NCI-H345 (cell line): ENCODE measurements at places on chromosomes 3 and 15.

- no peak for DNase-seq
Observed at GRCh38 chr15:86213420-86213819, 133.7 kb downstream of the AGBL1 start.

GRCh38 chr3:124851136-124851535, 36.0 kb downstream of the ITGB5 start:
- DNase-seq, result no peak

GRCh38 chr15:89486726-89487050, 9.7 kb downstream of the RHCG start:
- DNase-seq, result no peak

GRCh38 chr3:194773771-194774455, 88.2 kb downstream of the FAM43A start:
- peak; percentile 43 for DNase-seq

- DNase-seq, result no peak
Observed at GRCh38 chr3:117746066-117746465, 1036.5 kb downstream of the TUSC7 start.

DNA sequence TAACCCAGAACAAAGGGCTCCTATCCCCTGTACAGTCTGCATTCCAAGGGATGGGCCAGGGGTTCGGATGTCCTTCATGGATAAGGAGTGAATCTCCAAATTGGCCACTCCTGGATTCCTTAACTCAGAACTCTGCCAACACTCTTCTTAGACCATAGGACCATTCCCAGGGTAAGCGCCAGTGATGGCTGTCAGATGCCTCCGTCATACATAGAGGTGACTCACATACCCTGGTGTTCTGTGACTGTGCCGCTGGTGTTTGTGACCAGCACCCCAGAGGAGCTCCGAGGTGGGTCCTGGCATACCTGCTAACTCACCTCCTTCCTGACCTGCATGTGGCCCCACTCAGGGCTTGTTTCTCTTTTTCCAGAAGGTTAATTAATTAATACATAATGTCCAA, 134.7 kb downstream of the KLF13 start:
- DNase-seq, result no peak

- DNase-seq, result no peak
Observed at GRCh38 chr3:177495566-177495965, 298.3 kb upstream of the TBL1XR1 start.

DNA sequence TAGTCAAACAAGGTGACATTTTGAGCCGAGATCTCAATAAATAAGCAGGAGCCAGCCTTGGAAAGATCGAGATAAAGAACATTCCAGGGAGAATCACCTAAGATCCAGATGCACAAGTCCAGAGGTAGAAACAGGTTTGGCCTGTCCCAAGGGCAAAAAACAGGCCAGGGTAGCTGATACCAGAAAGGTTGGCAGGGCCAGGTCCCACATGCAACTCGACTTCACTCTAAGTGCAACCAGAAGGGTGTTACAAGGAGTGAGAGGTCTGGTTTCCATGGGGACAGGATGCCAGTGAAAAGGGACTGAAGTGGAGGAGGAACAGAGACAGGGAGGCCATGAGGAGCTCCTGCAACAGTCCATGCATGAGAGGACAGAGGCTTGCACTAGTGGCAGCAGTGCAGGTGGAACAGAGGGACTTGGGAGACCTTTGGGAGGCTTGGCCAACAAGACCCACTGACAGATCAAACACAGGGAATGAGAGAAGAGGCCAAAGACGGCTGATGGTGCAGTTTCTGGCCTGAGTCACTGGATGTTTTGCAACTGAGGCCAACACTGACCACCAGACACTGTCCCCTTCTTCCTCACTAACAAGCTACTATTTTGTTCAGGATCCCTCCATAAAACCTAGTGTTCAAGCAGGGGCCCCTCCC, 5.2 kb downstream of the TPRA1 start:
- DNase-seq, result no peak

- DNase-seq, result no peak
Observed at GRCh38 chr3:12875857-12876836, 34.8 kb upstream of the RPL32 start.

DNA sequence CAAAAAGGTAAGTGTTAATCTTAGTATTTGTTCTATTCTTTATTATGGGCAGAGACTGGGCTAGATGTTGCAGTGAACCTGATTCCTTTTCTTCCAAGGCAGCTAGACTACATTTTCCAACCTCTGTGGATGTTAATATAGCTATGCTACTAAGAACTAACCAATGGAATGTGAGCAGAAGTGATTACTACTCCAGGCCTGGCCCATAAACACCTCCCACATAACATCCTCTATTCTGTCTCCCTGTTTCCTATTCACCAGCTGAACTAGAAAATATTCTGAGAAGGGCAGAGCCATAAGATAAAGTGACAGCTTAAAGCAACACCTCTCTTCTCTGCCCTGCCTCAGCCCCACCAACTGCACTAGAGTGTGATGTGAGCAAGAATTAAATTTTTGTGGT, 29.4 kb downstream of the CD200R1L start:
- no peak for DNase-seq

DNA sequence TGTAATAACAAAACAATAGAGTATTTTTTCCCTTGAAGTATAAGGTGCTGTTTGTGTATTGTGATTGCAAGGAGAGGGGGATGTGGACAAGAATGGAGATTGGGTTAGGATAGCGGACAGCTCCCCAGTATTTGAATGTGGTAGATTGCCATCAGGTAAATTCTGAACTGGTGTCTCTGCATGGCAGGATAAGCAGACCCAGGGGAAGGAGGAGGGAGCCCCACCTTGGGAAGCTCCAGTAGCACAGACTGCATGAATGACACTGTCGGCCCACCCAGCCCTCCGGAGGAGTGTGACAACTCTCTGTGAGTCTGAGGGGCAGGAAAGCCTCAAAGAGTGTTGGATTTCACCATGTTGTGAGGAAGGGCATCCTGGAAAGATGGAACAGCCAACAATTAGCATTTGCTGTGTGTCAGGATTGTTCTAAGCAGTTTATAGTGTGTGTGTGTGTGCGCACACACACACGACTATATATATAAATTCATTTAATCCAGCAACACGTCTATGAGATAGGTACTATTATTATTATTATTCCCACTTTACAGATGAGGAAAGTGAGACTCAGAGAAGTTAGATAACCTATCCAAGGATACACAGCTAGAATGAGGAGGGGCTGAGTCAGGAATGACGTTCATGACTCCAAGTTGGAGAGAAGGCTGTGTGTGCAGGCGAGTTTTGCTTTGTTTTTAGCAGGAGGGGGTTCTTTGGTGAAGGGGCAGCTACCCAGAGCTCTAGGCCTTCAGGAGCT, 63.4 kb upstream of the LCTL start:
- DNase-seq, result no peak

- peak; percentile 23 for DNase-seq
Observed at GRCh38 chr15:60396958-60397771, 621 bp downstream of the ANXA2 start.

- no peak for DNase-seq
Observed at GRCh38 chr3:161272524-161272923, 51.4 kb downstream of the NMD3 start.

DNA sequence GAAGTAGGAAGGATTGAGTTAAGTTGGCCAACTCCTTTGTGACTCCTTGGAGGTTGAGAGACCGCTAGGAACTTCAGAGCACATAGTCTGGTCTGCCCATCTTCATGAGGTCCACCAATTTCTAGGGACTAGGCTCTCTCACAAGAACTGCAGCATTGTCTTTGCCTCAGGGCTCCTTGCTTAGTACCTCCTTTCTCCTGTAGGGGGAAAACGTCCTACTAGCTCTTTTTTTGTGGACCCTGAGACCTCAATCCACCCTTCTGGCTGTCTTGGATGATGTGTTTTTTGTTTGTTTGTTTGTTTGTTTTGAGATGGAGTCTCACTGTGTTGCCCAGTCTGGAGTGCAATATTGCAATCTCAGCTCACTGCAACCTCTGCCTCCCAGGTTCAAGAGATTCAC, 21.6 kb downstream of the REC114 start:
- DNase-seq, result no peak

- no peak for DNase-seq
Observed at GRCh38 chr15:77186594-77187011, 115.7 kb upstream of the TSPAN3 start.

GRCh38 chr3:14344351-14344750, 58.1 kb upstream of the SLC6A6 start:
- no peak for DNase-seq

GRCh38 chr3:12840591-12841148, 695 bp downstream of the RPL32 start:
- DNase-seq, result no peak

DNA sequence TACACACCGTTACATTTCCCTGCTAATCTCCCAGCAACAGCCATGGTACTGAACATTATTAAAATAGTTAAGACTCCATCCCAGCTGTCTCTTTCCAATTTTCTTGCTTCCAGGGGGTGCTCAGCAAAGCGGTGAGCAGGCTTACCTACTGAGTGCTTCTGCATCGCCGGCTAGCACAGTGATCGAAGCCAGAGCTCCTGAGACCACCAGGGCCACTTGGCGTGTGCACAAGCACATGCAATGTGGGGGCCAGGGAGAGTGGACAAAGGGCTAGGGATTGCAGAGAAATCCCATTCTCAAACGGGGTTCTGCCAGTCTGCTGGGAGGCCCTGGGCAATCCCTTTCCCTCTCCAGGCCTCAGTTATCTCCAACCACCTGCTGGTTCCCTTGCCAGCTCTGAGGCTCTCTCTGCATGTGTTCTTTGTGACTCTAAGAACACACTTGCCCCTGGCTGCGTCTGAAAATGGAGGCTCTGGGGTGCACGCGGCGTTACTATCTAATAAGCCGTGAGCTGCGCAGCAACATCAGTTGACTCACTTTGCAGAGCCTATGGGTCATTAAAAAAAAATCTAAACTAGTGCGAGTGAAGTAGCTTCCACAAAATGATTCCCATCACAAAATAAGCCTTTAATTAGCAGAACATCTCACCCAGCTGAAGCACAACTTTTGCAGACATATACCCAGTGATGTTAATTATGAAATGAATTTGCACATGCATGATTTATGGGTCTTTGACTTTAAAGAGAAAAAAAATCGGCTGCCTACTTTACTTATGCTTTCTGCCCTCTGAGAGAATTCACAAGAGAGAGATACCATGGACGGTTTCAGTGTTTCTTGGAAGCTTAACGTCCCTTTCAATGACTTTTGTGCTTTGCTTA, 271.5 kb downstream of the TLE3 start:
- DNase-seq, result peak; percentile 87

DNA sequence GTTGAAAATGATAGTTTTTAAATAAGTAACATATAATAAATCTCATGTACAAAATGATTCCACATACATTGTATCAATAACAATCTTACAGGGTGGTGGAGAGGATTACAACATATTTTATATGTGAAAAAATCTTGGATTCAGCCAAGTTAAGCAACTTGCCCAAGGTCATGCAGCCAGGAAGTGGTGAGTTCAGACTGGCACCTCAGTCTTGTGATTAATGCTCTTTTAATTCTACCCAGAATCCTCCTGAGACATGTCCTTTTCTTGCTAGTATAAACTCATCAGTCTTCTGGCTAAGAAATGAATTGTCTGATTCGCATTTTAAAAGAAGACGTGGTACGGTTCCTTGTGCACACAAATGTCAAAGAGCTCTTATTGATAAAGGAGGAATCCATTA, 4.5 kb upstream of the MYRIP start:
- no peak for DNase-seq

GRCh38 chr3:184635126-184635525, 73.5 kb downstream of the EPHB3 start:
- DNase-seq, result peak; percentile 82

DNA sequence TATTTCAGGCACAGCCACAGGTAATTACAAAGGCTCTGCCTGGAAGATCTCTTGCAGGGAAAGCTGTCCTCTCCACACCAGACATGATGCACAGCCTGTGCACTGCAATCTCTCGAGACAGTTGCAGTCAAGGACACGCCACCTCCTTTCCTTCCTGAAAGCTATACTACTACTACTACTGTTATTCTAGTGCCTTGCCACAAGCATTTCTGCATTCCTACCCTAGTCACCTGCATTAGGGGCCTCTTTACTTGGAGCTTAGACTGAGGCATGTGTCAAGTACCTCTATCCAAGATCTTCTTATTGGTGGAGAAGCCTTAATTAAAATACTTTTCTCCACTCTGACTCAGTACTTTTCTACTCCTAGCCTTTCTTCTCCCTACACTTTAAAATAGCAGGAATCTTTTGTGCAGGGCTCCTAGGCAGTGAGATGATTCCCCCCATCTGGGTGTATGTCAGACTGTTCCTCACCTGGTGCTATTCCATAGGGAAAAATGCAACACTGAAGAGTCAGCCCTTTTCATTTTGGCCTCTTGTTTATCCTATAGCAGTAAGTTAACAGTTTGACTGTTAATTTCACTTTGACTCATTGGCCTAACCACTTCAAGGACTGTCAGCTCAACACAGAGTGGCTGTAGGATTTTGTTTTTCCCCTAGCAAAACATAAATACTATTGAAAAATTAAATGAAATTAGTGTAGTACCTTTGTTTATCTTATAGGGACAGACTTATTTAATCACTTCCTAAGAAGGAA, 78.9 kb downstream of the ESYT3 start:
- DNase-seq, result no peak

DNA sequence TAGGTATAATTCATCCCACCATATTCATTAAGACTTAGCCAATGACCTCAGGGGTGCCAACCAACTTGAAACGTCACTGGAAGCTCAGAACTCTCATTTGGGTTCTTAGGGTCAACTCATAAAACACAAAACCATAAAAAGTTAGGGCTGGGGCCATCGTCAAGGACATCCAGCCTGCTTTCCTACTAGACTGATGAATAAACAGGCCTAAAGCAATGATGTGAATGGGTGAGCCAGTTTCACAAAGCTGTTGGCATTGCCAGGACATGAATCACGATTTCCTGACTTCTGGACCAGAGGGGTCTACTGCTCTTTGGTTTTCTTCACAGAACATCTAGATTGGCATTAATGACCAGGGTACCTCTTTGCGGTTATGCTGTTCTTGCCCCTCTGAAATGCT, 64.7 kb downstream of the EOMES start:
- DNase-seq, result no peak

- DNase-seq, result no peak
Observed at GRCh38 chr3:188316723-188317070, 162.7 kb downstream of the LPP start.

- DNase-seq, result no peak
Observed at GRCh38 chr15:96416218-96416933, 85.9 kb downstream of the NR2F2 start.

DNA sequence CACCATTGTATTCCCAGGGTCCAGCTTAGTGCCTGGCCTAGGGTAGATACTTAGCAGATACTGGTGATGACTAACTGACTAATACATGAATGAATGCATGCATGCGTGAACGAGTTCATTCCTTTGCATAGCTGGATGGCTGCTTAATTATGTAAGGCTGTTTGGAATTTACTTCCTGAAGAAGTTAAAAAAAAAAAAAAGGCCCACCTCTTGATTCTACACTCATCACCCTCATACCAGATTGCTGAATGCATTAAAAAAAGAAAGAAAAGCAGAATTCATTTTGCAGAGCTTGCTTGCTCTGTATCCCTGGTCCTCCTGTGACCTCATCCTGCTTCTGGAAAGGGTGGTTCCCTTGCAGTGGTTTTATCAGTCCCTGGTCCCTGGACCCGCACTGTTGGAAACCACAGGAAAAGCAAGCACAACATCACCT, 277.6 kb upstream of the CFAP20DC start:
- DNase-seq, result no peak

GRCh38 chr3:122548076-122548475, 16.0 kb downstream of the PARP9 start:
- DNase-seq, result no peak
